ENCODE measurements at places on chromosomes 7 and 10. TPM values are rescaled to one million over a fixed set of nuclear protein-coding genes. Genes with fewer than 3 reads are reported as not detected.

DNA sequence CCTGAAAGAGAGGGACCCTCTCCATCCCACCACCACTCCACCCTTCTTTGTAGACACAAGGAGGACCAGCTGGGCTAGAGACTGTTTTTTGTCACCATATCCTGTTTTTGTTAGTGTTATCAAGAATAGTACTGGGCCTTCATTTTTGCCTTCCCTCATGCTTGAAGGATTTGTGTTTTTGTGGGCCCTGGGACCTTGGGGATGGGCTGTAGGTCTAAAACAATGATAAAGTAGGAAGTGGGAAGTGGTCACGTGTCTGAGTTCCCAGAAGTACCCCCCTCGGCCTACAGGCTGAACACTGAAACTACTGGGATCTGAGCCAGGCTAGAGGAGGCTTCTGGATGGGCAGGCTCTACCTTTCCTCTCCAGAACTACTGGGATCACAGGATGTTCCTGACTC is 8.9 kb downstream of the AGFG2 start:
- no peak for DNase-seq
- H3K27ac ChIP-seq: peak overlapping the region; percentile 92
- peaks cover 13% of the 10 kb centered on the region for H3K36me3 ChIP-seq
- H3K4me3 ChIP-seq: no peak overlapping the region

GRCh38 chr7:100372256-100372655 is 1.0 kb upstream of the PILRA start:
- no peaks in the 10 kb centered on the region for H3K4me1 ChIP-seq
- H3K27ac ChIP-seq: peak overlapping the region; percentile 72
- no peak overlapping the region for H3K4me3 ChIP-seq
- DNase-seq: no peak

- H3K27ac ChIP-seq: no peak overlapping the region
- no peaks in the 10 kb centered on the region for H3K27me3 ChIP-seq
- H3K4me3 ChIP-seq: no peak overlapping the region
- peaks cover 11% of the 10 kb centered on the region for H3K4me1 ChIP-seq
Measured at GRCh38 chr7:112076324-112076723, 129.9 kb downstream of the DOCK4 start.

DNA sequence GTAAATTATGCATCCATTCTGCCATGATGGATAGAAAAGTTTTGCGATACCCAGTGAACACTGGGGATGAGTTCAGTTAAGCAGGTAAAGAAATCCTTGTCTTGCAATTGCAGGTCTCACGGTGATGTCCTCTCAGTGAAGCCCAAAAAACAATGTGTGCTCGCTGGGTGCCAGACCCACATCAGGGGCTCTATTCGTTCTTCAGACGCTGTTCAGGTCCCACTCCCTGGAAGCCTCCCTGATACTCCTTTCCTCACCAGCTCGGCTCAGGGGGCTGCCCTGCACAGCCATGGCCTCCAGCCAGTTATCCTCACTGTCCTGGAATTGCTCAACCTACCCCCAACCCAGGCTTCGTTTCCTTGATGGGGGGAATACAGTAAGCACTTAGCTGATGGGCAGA is 323.5 kb downstream of the ADARB2 start:
- H3K27ac ChIP-seq: no peak overlapping the region
- H3K36me3 ChIP-seq: no peaks in the 10 kb centered on the region
- no peak for DNase-seq
- no peaks in the 10 kb centered on the region for H3K27me3 ChIP-seq
- H3K4me3 ChIP-seq: no peak overlapping the region
- no peaks in the 10 kb centered on the region for H3K4me1 ChIP-seq

- DNase-seq: no peak
- H3K4me1 ChIP-seq: peaks cover 31% of the 10 kb centered on the region
- peaks cover 8% of the 10 kb centered on the region for H3K36me3 ChIP-seq
- no peak overlapping the region for H3K4me3 ChIP-seq
Measured at GRCh38 chr7:101087334-101088068, 2.2 kb downstream of the TRIM56 start.

- H3K27ac ChIP-seq: no peak overlapping the region
- peaks cover 9% of the 10 kb centered on the region for H3K36me3 ChIP-seq
- no peaks in the 10 kb centered on the region for H3K4me1 ChIP-seq
- peak; percentile 39 for DNase-seq
Measured at GRCh38 chr7:77331938-77332695, 84.0 kb downstream of the GSAP start.

GRCh38 chr10:103641326-103641725 is 147.8 kb downstream of the NEURL1 start:
- H3K4me1 ChIP-seq: no peaks in the 10 kb centered on the region
- no peaks in the 10 kb centered on the region for H3K27me3 ChIP-seq
- no peaks in the 10 kb centered on the region for H3K36me3 ChIP-seq
- H3K4me3 ChIP-seq: no peak overlapping the region

DNA sequence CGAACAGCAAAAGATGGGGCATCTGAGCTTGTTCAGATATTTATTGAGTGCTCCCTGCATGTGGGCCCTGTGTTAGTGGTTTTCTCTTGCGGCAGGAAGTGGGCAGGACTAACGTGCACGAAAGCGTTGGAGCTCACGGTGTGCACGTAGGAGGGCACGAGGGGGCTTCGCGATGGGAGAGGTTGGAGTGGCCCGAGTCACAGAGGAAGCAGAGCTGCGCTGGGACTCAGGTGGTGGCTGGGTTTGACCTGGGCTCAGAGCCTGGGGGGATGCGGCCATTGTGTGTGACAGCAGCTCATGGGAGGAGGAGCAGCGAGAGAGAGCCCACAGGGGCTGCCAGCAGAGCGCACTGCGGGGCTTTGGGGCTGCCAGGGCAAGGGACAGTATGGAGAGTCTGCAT is 7.7 kb downstream of the ZSCAN25 start:
- DNase-seq: no peak
- peaks cover 91% of the 10 kb centered on the region for H3K36me3 ChIP-seq
- no peak overlapping the region for H3K4me3 ChIP-seq
- H3K27ac ChIP-seq: no peak overlapping the region
- H3K4me1 ChIP-seq: no peaks in the 10 kb centered on the region

- no peaks in the 10 kb centered on the region for H3K27me3 ChIP-seq
- no peak for DNase-seq
- H3K36me3 ChIP-seq: no peaks in the 10 kb centered on the region
- peaks cover 11% of the 10 kb centered on the region for H3K4me1 ChIP-seq
- H3K4me3 ChIP-seq: no peak overlapping the region
Measured at GRCh38 chr10:110138197-110138812, 69.1 kb upstream of the MXI1 start.

- H3K4me1 ChIP-seq: no peaks in the 10 kb centered on the region
- no peaks in the 10 kb centered on the region for H3K36me3 ChIP-seq
- H3K27me3 ChIP-seq: no peaks in the 10 kb centered on the region
- no peak overlapping the region for H3K4me3 ChIP-seq
- no peak for DNase-seq
Measured at GRCh38 chr10:80583685-80584084, 46.0 kb downstream of the SH2D4B start.

- H3K4me1 ChIP-seq: no peaks in the 10 kb centered on the region
- no peak for DNase-seq
- no peak overlapping the region for H3K27ac ChIP-seq
- H3K36me3 ChIP-seq: no peaks in the 10 kb centered on the region
- H3K4me3 ChIP-seq: no peak overlapping the region
Measured at GRCh38 chr10:115657161-115657860, 564.1 kb downstream of the ATRNL1 start.

The PNLIPRP1 gene
- polyA plus RNA-seq: not detected

The SEMA3D gene
- polyA plus RNA-seq: 0.36 TPM

The CALN1 gene
- polyA plus RNA-seq: 0.22 TPM

The TAC1 gene
- not detected for polyA plus RNA-seq

The PPA1 gene
- polyA plus RNA-seq: 107 TPM

The GDF2 gene
- 5.6 TPM for polyA plus RNA-seq

The GPR141 gene
- 0.28 TPM for polyA plus RNA-seq

The ICA1 gene
- polyA plus RNA-seq: 22.7 TPM

The COL28A1 gene
- polyA plus RNA-seq: 0.28 TPM
